GM12878 (cell line): ENCODE measurements at places on chromosomes 5 and 9.
A peak's percentile ranks its signal among the peaks of the same experiment; 100 is the strongest.

DNA sequence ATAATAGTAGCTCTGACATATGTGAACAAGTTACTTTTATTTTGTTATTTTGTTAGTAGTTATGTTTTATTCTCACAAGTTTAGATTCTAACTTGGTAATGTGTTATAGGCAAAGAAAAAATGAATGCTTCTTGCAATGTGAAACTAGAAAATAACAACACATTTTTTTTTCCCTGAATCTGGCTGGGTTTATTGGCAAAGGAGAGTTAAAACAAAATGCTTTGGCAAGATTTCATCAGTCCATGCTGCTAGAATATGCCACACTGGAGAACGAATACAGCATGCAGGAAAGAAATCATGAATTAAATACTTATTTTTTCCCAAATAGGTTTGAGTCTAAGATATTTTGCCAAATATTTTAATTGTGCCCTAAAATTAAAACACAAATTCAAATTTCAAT is 1048.1 kb upstream of the ACO1 start:
- no peak for DNase-seq

DNA sequence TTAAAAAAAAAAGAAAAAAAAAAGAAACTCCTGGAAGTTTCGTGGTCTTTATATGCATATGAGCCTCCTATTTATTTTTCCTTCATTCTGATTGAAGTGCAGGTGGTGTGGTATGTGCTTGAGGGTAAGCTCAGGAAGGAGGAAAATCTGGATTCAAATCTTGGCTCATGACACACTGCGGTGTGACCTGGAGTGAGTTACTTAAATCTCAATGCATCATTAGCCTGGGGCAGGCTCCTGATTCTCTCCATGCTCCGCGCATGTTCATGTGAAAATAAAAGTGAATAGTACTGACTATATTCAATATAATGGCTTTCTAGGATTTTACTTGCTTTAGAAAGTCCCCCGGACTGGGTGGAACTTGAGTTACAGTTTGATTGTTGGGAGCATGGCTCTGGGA is 35.6 kb downstream of the PTTG1 start:
- DNase-seq = no peak

GRCh38 chr5:53133020-53133419 is 23.5 kb upstream of the MOCS2 start:
- DNase-seq = no peak

DNA sequence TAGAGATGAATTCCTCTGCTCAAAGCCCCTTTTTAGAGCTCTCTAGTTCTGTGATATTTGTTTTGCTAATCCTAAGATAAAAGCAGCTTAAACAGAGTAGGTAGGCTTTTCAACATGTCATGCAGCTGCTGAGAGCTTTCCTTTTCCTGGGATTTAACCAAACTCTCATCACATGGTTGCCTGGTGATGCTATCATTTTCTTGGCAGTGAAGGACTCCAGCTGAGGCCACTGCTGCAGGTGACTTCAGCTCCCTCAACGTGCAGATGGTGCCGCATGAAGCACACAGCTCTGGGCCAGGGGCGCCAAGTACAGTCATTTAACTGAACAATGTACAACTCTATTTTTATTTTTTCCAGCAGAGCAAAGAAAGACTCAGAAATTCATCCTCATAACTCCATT is 42.2 kb downstream of the SECISBP2 start:
- no peak for DNase-seq

GRCh38 chr9:98801561-98801960 is 5.2 kb upstream of the ANKS6 start:
- DNase-seq = no peak

DNA sequence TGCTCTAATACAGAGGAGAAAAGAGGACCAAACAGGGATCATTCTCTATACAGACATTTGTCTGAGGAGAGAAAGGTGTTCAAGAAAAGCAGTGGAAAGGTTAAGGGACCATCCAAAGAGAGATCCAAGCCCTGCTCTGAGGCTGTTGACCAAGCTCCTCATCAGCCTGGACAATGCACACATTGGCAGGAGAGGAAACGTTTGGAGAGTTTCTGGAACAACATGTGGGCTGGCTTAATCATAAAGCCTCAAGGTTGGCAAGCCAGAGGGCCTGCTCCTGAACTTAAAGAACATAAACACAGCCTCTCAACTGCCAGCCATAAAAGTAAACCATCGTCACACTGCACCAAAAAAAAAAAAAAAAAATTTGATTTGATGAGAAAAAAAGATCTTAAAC is 184.4 kb upstream of the SLC12A2 start:
- no peak for DNase-seq

GRCh38 chr5:142245786-142246185 is 79.0 kb downstream of the SPRY4 start:
- no peak for DNase-seq

GRCh38 chr5:56278335-56278753 is 45.2 kb upstream of the ANKRD55 start:
- DNase-seq = no peak

DNA sequence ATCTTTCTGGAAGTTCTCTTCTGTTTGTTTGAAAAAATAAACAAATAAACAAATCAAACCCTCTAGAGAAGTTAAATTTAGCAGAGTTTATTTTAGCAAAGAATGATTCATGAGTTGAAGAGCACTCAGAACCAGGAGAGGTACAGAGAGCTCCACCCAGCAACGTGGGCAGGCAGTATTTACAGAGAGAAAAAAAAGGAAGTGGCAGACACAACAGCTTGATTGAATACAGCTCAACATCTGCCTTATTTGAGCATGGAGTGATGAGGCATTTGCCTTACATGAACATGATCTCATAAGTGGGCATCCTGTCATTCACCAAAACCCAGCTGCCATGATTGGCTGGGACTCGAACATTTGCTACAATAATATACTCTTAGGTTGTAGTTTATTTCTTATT is 381.6 kb upstream of the ADAMTS16 start:
- DNase-seq = no peak

GRCh38 chr9:76038431-76038830 is 148.0 kb downstream of the PCSK5 start:
- DNase-seq = no peak

GRCh38 chr5:170597109-170597751 is 93.4 kb downstream of the KCNIP1 start:
- DNase-seq = no peak

DNA sequence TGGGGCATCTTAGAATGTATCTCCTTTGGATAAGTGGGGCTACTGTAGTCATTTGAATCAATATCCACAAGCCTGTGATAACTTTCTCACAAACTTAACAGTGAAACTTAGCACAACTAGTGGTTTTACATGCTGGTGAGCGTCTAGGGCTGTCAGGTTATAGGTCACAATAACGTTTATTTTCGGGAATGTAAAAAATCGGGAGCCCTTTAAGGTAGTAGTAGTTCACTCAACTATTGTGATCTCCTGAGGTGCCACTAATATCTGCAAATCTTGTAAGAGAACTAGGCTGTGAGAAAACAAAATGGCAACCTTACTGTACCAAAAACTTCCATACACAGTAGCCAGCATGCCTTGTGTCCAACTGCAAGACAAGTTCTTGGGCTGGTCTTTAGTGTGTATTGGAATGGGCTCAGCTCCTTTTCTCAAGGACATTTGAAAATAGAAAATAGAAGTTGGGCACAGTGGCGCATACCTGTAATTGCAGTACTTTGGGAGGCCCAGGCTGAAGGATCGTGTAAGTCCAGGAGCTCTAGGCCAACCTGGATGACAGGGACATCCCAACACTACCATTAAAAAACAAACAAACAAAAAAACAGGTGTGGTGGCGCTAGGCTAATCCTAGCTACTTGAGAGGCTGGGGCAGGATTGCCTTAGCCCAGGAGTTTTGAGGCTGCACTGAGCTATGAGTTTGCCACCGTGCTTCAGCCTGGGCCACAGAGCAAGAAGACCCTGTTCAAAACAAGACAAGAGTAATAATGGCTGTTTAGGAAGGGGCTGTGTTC is 5.2 kb upstream of the PKN3 start:
- DNase-seq = no peak

GRCh38 chr5:115366223-115366622 is 69.8 kb upstream of the CCDC112 start:
- DNase-seq = no peak

- no peak for DNase-seq
Measured at GRCh38 chr5:91607675-91608074, 224.6 kb upstream of the ARRDC3 start.

GRCh38 chr5:2131196-2131595 is 248.5 kb upstream of the IRX4 start:
- no peak for DNase-seq

- no peak for DNase-seq
Measured at GRCh38 chr5:58963361-58963760, 380.5 kb downstream of the RAB3C start.

DNA sequence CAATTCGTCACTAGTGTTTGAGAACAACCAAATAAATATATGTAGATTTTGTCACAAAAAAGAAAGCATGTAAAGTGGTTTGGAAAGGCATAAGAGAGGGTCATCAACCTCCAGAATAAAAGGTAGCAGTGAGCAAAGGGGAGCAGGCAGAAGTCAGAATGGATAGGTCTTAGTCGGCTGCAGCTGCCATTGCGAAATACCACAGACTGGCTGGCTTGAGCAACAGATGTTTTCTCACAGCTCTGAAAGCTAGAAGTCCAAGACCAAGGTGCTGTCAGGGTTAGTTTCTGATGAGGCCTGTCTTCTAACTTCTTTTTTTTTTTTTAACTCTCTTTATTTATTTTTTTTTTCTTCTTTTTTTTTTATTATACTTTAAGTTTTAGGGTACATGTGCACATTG is 208.1 kb upstream of the PIK3R1 start:
- no peak for DNase-seq

DNA sequence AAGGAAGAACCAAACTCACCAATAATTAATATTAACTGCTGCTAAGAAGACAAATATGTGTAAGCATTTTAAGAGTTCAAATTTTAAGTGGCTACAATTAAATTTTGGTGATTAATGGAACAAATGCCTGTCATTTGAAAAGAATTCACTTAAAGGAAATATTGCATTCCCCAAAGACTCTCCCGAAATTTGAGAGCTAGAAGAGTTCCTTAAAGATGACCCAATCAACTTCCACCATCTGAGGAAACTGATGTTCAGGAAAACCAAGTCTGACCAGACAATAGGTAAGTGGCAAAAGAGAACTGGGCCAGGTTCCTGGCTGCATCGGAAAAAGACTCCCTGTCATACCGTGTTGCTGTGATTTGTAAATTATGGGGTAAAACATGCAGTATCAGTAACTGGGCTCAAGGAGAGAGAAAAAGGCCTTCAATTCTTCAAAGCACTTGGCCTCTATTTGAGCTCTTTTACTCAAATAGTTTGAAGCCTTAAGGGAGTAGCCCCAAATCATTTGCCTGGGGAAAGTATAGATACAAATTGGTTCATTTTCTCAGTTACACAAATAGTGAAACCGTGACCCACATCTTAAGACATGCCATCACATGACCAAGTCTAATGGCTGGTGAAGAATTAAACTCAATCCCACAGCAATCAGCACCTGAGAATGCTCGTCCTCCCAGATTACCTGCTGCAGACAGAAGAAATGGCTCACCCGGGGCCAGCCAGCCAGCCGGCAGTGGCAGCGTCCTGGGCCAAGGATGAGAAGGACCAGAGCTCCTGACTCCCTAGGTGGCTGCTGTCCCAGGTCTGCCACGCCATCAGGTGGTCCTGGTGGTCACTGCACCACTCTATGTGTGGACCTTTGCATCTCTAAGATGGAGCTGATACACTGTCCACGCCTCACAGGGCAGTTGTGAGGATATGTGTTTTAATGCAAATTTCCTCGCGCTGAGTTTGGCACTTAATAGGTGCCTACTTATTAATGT is 162.9 kb downstream of the TTLL11 start:
- DNase-seq = peak; percentile 3

DNA sequence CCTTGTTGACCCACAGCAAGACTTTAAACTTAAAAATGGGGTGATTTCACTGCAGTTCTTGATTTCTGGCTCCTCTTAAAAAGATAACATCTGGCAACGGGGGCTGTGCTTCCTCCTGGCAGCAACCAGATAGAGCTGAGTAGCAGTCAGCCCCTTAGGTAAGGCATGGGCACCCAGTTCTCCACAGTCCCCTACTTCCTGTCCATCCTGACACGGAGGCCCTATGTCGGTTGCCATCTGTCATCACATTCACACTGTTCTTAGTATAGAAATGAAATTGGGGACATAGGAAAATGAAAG is 11.7 kb downstream of the CD74 start:
- DNase-seq = no peak

DNA sequence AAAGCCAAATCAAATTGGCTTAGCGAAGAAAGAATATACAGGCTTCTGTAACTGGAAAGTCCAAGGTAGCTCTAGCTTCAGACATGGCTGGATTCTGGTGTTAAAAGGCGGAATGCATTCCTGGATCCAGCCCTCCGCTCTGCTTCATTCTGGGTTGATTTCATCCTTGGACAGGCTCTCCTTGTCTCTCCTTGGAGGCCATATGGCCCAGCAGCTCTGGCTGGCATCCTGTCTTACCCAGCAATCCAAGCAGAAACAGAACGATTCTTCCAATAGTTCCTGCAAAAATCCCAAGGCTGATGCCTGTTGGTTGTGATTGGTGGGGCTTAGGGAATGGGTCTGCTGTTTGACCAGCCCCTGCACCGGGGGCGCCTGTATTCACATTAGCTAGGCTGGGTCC is 37.0 kb upstream of the SAP30L start:
- no peak for DNase-seq

DNA sequence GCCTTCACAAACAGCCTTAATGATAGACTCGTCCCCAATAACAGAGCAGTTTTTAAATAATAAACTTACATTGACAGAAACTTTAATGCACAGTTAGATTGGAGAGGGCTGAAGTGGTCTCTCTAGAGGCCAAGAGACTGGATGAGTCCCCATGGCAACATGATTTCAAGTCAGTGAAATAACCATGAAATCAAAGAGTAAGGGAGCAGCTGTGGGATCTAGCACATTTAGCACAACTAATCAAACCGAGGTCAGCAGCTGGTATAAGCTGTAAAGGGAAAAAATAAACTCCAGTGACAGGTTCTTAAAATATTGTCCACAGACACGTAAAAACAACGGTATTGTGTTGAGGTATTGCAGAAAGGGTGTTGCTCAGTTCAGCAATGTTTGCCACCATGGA is 916.6 kb downstream of the DNAH5 start:
- DNase-seq = no peak

- peak; percentile 71 for DNase-seq
Measured at GRCh38 chr5:150410524-150411244, 2.0 kb downstream of the CD74 start.

DNA sequence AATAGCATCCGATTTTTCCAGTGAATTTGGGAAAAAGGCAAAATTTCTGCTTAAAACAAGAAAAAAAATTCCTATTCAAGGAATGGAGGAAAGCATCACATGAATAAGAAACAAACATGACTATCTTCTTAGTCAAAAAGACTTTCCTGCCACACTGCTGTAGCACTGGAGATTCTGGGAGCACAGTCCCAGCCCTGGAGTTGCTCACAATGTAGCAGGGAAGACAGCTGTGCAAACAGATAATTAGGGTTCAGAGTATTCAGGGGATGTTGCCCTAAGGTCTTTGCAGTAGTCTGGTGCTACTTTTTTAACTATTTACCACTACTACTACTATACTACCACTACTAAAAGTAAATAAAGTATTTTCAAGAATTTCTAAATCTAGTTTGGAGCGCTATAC is 86.5 kb downstream of the BNC2 start:
- DNase-seq = no peak

- no peak for DNase-seq
Measured at GRCh38 chr5:54692631-54693030, 175.1 kb downstream of the SNX18 start.

- no peak for DNase-seq
Measured at GRCh38 chr5:91643797-91644196, 260.7 kb upstream of the ARRDC3 start.

- no peak for DNase-seq
Measured at GRCh38 chr5:72203251-72203845, 96.1 kb downstream of the MAP1B start.

- DNase-seq = no peak
Measured at GRCh38 chr5:81757404-81757803, 6.5 kb upstream of the SSBP2 start.
